ENCODE measurements at places on chromosomes 16 and 17.

GRCh38 chr17:69630056-69630635 is 215.6 kb downstream of the MAP2K6 start:
- DNase-seq = no peak

DNA sequence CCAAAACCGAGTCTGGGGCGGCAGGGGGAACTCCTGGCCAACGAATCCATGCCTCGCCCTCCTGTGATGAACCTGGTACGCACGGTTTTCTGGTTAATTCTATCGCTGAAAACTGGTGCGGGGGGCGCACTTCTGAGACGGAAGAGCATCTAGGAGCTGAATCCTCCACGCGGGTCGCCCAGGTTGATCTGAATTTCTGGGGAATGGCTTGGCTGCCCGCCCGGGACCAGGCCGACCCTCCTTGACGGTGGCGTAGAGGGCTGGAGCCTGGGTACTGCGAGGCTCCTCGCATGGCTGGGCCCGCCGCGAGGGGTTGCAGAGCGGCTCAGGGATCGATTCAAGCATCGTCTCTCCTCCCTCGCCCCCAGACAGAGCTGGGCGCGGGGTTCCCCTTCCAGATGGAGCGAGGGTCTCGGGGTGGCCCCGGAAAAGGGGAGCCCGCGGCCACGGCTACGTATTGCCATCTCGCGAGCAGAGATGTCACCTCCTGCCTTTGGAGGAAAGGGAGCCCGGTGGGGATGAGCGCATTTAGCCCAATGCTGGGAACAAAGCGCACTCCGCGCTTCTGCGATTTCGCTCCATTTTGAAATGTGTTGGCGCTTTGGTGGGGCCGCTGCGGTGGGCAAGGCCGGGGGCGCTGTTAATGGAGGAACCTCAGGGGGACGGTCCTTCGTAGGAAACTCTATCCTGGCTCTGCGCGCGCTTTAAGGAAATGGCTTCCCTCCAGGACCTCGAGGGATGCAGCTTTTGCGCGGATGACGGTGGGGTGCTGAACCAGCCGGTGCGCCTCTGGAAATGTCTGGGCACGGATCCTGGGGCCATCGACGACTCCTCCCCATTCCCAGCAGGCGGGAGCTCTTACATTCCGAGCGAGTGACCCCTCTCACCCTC is 2.7 kb downstream of the MAPT start:
- DNase-seq = no peak

DNA sequence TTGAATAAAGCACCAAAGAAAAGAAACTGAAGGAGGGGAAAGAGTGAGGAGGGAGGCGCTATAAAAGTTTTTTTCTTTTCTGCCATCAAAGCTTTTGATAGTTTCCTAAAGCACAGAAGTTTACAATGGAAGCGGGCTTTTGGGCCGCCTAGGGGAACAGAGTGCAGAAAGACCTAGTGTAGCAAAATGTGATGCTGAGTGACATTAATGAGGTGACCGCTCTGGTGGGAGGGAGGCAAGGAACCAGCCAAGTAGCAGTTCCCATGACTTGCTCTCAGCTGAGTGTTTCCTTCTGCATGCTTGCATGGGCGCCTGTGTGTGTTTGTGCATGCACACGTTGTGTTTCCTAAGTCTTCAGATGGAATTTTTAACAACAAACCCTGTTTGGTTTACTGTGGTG is 15.5 kb downstream of the MSI2 start:
- DNase-seq = no peak

DNA sequence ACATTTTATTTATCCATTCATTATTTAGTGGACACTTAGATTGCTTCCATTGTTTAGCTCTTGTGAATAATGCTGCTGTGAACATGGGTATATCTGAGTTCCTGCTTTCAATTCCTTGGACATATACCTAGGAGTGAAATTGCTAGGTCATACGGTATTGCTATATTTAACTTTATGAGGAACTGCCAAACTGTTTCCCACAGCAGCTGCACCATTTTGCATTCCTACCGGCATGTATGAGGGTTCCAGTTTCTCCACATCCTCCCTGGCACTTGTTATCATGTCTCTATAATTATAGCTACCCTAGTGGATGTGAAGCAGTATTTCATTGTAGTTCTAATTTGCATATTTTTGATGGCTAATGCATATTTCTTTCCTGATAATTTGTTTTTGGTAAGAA is 23.7 kb upstream of the DRG2 start:
- DNase-seq = no peak

DNA sequence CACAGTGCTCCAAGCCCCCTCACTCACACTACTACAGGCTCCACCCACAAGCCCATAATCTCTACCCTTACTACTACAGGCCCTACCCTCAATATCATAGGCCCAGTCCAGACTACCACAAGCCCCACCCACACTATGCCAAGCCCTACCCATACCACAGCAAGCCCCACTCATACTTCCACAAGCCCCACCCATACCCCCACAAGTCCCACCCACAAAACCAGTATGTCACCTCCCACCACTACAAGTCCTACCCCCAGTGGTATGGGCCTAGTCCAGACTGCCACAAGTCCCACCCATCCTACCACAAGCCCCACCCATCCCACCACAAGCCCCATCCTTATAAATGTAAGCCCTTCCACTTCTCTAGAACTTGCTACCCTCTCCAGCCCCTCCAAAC is 13.8 kb downstream of the RIPOR1 start:
- peak; percentile 89 for DNase-seq

- DNase-seq = no peak
These were observed 145.9 kb upstream of the LHX1 start for GRCh38 chr17:36791150-36791941.

DNA sequence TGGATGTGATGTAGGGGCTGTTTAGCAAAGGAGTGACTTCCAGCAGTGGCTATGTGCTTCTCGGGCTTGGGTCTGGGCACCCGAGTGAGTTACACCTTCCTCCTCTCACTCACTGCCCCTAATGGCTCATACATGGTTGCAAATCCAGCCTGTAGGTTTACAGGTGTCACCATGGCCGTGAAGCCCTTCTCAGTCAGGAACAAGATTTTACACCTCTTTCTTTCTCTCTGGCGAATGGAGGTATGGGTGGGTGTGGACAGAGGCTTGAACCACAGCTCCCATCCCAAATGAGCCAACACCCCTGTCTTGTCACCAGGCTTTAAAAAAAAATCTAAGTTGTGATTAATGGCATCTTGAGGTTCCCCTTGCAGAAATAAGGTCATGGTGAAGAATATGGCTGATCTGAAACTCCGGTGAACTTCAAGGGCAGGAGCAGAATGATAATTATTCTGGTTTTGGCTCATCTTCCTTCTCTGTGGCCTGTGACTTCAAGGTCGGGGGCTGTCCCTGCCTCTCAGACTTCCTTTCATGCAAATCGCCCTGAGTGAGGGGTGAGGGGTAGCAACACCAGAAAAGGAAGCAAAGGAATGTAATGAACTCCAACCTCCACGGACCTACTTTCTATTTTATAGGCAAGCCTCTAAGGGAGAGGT is 331.2 kb downstream of the MAF start:
- peak; percentile 67 for DNase-seq

DNA sequence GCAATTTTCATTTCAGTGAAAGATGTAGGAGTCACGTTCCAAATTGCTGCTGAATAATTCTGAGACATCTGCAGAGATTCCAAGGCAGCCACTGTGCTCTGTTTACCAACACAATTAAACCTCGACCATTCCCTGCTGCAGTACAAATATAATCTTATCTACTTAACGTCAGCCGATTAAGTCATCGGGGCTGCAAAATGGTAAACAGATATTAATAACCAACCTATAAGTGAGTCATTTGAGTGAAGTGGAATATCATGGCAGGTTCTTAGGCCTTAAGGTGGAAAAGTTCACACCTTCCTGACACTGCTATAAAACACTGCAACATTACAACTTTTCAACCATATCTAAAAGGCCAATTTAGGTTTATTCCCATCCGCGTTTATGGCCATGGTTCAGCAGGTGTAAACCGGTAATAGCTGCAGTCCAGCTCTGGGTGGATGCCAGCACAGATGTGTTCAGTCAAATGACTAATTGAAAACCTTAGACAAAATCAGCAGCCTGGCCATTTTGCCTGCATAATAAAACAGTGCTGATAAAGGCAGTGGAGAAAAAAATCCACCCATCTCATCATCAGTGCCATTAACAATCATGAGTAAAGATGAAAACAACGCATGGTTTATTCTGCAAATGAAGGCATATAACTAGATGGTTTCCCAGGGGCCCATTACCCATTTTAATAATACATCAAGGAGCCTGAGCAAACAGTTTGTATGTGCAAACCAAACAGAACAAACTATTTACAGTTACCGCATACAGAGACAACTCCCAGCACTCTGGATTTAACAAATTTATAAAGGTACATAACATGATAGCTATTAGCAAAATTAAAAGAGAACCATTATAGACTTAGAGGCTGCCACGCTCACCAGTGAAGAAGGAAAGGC is 202.9 kb upstream of the IRX3 start:
- DNase-seq = no peak

GRCh38 chr17:1181753-1182137 is 2.0 kb upstream of the ABR start:
- no peak for DNase-seq

DNA sequence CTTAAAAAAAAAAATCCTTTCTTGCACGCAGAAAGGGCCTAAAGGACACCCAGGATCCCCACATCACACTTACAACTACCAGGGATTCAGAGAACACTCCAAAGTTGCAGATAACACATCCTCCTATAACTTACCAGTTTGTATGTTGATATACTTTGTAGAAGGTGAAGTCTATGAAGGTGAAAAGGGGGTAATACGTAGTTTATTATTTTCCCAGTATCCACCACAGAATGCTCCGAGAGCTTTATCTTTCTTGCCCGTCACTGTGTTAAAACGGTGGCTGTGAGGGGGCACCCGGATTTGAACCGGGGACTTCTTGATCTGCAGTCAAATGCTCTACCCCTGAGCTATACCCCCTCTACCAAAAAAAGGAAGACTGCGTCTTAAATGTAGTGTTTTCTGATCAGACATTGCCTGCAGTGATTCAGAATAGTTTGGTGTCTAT is 7.9 kb upstream of the RPL23 start:
- DNase-seq = no peak

DNA sequence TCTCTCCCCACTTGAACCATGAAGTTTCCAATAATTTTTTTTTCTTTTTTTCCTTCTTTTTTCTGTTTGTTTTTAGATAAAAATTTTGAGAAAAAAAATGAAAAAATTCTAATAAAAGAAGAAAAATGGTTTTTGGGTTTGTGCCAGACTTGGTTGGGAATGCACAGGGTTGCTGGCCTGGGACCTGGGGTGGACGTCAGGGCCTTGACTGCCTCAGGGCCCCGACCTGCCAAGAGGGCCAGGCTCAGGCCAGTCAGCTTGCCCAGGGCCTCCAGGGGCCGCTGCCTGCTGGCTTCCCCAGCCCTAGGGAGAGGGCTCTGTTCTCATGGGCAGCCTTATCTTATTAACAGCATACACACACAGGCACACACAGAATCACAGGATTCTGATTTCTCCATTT is 6.5 kb downstream of the TBX6 start:
- no peak for DNase-seq

GRCh38 chr17:40072735-40073346 is 10.1 kb downstream of the THRA start:
- DNase-seq = no peak

DNA sequence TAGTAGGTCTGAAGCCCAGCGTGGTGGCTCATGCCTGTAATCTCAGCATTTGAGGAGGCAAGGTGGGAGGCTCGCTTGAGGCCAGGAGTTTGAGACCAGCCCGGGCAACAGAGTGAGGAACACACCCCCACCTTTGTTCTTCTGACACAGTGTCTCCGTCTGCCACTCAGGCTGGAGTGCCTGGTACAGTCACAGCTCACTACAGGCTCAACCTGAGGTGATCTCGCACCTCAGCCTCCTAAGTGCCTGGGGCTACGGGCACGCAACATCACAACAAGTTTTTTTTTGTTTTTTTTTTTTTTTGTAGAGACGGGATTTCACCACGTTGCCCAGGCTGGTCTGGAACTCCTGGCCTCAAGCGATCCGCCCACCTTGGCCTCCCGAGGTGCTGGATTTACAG is 6.7 kb upstream of the TLCD3A start:
- no peak for DNase-seq

GRCh38 chr17:78781104-78781892 is 775 bp downstream of the CYTH1 start:
- peak; percentile 43 for DNase-seq

DNA sequence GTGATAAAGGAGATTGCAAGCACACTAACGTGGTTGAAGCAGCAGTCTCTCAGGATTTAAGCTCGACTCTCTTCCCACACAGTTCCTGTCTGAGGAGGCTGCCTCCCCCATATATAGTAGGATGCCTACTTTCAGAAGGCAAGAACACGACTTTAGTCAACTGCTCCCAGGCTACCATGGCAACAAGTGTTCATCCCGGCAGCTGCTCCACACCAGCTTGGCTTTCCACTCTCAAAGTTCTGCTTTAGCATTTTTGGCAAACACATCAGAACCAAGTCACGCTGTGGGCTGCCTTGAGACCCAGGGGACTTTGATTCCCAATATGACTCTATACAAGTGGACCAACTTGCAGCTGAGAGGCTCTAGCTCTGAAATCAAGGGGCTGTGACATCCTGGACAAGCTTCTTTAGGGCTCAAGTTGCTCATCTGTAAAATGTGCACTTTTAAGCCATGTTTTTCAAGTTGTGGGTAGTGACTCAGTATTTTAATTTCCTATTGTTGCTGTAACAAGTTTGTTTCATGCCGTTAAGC is 16.5 kb downstream of the ZP2 start:
- DNase-seq = no peak

- no peak for DNase-seq
These were observed 44.9 kb upstream of the CNEP1R1 start for GRCh38 chr16:49980166-49980565.

- no peak for DNase-seq
These were observed 49.1 kb downstream of the RAB11FIP3 start for GRCh38 chr16:474420-475122.

- peak; percentile 57 for DNase-seq
These were observed 57.0 kb downstream of the PITPNC1 start for GRCh38 chr17:67434061-67434525.

GRCh38 chr17:73776351-73777130 is 132.3 kb upstream of the SDK2 start:
- no peak for DNase-seq

All from activated CD4-positive, alpha-beta T cell treated with anti-CD3 and anti-CD28 coated beads, Interleukin-2, amount 10 ng/mL, durations not matched to agents 7 days and 5 days (primary cell).